ENCODE measurements at places on chromosomes 1 and 21.
A peak's percentile ranks its signal among the peaks of the same experiment; 100 is the strongest.

GRCh38 chr1:41305576-41306363 lies 55.5 kb upstream of the FOXO6 start:
- DNase-seq, result no peak

DNA sequence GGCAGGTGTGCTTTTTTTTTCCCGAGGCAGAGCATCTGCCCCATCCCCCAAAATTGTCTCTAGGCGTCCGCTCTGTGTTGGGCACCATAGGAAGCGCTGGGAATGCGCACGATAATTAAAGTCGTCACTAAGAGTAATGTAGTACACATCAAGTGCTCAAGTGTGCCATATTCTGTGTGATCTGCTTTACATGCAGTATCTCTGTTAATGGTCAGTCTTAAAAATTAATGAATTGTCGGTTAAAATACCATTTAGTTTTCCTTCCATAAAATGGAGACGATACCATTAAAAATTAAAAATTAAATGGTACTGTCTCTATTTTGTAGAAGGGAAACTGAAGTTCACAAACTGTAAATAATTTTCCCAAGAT lies 544 bp upstream of the CCT8 start:
- DNase-seq, result no peak

- peak; percentile 91 for DNase-seq
These were observed at the start of gene S100A13 for GRCh38 chr1:153626904-153627714. Gene S100A13, minus strand, starts transcription at chr1:153627505. Its CDS starts 1,033 bp downstream, at chr1:153626472.

- no peak for DNase-seq
These were observed 19.2 kb upstream of the TBX15 start for GRCh38 chr1:119007339-119007669.
